ENCODE measurements at places on chromosomes 3 and 15. TPM values are rescaled to one million over a fixed set of nuclear protein-coding genes. Genes with fewer than 3 reads are reported as not detected.

- no peak for DNase-seq
These were observed 244.2 kb upstream of the CDIN1 start for GRCh38 chr15:36335224-36335623.

DNA sequence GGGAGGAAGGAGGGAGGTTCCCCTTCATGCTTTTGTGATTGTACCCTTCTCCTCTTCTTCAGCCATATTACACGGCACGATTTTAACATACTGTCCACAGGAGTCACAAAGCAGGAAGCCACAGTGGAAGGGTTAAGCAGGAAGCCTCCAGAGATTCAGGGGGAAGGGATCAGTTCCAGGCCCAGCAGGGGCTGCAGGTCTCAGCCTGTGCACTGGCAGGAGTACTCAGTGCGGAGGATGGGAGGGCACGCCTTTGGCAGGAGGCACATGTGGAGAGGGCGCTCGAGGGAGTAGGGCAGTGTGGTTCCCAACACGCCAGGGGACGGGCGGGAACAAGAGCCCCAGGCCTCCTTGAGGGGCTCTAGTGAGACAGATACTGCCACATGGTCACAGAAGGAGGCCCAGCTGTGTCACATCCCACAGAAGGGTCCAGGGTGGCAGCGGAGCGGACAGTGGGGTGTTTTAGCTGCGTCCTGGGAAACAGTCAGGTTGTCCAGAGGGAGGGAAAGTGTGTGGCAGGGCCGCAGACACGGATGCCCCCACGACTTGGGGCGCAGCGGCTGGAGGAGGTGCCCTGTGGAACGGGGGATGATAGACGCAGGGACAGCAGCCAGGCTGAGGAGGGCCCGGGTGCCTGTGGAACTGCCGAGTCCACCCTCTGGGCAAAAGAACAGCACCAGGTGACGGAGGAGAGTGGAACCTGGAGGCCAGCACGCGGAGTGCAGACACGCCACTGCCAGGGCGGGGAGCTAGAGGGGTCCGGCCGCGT is 77.5 kb downstream of the CHSY1 start:
- DNase-seq, result no peak

- no peak for DNase-seq
These were observed 23.8 kb upstream of the FGF12 start for GRCh38 chr3:192751148-192751547.

- DNase-seq, result no peak
These were observed 163.3 kb downstream of the FEZF2 start for GRCh38 chr3:62210011-62210410.

GRCh38 chr3:119322021-119322834 is 28.0 kb downstream of the ARHGAP31 start:
- no peak for DNase-seq

DNA sequence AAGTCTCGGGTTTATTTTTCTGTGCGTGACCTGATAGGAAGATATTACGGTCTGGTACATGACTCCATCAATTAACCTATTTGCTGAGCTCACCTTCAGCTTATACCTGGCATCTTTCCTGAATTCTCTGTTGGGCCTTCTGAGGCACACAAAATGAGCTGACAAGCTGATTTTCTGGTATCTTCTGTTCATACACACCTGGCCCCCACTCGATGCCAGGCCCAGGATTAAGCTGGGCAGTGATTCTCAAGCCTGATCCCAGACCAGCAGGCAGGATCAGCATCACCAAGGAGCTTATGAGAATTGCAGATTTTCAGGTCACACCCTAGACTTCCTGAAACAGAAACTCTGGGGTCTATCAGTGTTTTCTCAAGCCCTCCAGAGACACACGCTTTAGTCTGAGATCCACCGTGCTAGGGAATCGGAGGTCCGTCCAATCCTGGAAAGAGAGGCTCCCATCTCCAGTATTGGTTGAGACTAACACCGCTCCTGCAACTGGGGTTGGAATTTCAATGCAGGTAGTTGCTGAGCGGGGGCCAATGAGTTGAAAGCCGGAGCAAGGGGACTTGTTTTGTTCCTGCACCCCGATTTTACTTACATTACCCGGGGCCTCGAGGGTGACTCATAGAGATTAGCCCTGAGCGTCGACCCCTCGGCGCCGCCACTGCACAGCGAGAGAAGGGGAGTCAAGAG is 636 bp upstream of the EIF1B start:
- no peak for DNase-seq

- DNase-seq, result no peak
These were observed 636.0 kb upstream of the TBL1XR1 start for GRCh38 chr3:177833332-177833731.

DNA sequence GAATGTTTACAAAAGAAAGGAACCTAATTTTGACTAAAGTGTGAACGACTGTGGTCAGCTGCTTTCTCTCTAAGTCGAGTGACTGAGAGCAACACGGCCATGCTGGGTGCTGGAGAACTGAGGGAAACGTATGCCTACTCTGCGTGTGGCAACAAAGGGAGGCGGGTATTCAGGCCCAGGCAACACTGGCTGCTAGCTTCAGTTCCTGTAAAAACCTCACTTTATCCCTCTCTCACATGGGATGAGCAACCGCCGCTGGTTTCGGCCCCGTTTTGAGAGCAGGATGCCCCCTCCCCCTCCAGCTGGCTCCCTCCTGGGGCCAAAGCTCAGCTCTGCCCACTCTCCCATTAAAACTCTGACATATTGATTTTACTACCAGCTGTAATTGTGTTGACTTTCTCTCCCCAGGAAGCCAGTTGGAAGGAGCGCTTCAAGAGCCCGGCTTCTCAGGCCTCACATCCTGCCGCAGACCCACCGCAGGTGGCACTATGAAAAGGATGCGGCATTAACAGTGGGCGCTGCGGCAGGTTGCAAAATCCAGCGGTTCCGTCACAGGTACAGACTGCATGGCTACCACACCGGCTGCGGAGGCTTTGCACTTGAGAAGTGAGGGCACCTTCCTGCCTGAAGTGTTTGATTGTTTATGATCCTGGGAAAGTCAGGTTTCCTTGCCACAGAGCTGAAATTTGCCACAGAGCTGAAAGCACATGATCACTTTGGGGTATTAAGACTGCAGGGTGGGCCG is 12.7 kb downstream of the PLXND1 start:
- no peak for DNase-seq

DNA sequence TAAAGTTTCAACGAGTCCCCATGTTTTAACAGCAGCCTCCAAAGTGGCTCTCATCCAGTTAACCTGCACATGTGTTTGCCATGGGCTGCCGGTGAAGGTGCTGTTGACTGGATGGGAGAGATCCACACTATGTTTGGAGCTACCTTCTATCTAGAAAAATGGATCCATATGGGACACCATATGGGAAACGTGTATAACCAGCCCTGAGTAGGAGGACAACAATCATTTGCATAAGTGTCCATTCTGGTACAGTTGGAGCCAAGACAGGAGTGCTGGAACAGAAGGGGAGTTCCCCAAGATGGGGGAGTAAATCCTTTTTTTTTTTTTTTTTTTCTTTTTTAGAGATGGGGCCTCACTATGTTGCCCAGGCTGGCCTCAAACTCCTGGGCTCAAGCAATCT is 36.6 kb downstream of the MKRN2 start:
- DNase-seq, result no peak

DNA sequence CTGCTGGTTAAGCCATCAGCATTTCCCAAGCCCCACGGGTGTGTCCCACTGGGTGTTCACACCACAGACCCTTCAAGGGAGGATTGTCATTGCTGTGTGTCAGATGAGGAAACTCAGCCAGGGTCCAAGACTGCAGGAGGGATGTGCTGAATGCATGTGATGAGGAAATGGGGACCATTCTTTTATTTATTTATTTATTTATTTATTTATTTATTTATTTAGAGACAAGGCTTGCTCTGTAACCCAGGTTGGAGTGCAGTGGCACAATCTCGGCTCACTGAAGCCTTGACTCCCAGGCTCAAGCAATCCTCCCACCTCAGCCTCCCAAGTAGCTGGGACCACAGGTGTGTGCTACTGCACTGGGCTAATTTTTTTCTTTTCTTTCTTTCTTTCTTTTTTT is 20.8 kb downstream of the PIF1 start:
- DNase-seq, result no peak

DNA sequence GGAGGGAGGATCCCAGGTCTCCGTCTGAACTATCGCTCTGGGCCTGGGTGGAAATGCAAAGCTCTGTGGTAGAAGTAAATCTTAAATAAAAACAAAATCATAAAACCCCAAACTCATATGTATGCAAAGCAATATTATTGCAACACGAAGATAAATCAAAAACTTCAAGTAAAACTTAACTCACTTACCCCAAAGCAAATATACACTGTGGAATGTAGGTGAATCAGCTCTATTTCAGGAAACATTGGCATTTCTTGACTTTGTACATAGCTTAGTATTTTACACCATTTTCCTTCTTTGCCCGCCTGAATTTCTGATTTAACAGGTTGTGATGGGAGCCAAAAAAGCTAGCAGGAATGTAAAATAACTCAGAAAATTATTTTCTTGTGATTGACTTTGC is 126.2 kb downstream of the TPRG1 start:
- no peak for DNase-seq

DNA sequence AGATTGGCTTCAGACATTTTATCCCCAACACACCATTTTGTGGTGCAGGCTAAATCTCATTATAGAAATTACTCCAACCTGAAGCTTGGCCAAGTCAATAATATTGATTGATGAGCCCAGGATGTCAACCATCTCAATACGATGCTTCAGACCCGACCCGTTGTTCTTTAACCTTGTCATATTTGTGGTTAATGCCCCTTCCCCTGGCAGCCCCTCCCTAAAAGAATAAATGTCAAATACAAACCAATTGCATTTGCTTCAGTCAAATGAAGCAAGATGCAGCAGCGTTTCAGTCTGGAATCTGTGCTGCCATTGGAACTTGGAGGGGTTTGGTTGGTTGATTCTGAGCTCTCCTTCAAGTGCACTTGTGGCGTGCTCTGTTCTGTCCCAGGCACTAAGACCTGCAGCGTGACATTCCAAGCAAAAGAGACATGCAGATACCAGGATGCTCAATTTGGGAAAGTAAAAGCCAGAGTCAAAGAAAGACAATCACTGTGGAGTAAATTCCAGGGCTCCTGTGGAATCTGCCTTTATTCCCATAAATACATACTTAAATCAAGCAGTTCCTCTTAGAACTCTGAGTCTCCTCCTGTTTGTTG is 23.8 kb upstream of the PSMD6 start:
- no peak for DNase-seq

GRCh38 chr15:29183071-29183831 is 86.4 kb downstream of the NSMCE3 start:
- DNase-seq, result no peak

GRCh38 chr3:87494264-87494663 is 217.9 kb upstream of the POU1F1 start:
- DNase-seq, result no peak

- no peak for DNase-seq
These were observed 13.5 kb upstream of the DNAH1 start for GRCh38 chr3:52302426-52303145.

GRCh38 chr3:174046311-174046710 is 648.8 kb downstream of the NLGN1 start:
- DNase-seq, result no peak

DNA sequence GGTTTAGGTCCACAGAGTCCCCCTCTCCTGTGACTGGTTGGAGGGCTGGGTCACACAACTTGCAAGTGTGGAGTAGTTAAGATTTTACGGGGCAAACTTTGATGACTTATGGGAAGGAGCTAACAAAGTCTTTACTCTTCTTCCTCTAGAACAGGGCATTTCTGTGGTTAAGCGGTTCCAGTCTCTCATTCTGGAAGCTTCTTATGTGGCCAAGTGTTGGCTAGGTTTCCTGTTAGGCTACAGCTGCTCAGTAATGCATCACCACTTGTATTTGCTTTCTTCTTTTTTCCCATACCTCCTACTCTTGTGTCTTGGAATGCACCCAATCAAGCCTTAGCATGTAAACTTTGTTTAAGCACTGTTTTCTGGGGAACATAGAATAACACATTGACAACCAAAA is 100.6 kb upstream of the PLAAT1 start:
- no peak for DNase-seq

- DNase-seq, result no peak
These were observed 17.1 kb downstream of the GBE1 start for GRCh38 chr3:81744366-81744765.

DNA sequence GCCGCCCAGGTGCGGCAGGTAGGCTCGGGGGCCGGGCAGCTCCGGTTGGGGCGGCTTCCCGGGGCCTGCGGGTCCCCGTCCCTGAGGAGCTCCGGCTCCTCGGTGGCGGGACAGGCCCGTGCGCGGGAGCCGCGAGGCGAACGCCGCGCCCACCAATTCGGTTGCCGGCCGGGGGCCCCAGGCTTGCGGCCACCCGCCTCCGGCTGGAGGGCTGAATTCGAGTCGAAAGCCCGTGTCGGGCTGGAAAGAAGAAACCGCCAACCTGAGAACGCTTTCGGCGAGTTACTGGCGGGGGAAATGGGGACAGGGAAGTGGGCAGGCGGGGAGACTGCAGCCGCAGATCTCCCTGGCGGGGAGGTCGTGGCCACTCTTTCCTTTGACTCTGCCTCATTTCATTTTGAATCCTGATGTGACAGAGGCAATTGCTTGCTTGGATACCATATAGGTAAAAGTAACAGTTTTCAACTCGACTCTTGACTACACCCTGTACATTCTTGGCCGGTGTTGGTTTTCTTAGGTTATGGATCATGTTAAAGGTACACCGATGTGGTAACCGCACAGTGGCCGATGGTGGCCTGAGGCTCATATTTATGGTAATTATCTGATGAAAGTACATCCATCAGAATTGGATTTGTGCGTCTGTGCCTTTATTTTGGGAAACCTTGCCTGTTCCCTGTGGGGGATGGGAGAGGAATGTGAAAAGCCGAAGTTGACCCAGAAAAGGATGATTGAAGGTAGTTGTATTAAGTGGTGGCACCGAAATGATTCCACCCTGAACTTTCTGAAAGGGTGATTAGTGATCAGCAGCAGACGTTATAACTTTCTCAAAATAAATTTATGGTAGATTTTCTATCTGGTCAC is 1.7 kb downstream of the B3GNT5 start:
- DNase-seq, result no peak

GASK1A gene
- total RNA-seq, result 0.28 TPM

LSAMP gene
- not detected for total RNA-seq

CELSR3 gene
- total RNA-seq, result 5.0 TPM

C15orf62 gene
- total RNA-seq, result 0.98 TPM

TPRG1 gene
- total RNA-seq, result 2.1 TPM

STAC gene
- not detected for total RNA-seq

PLA2G4D gene
- total RNA-seq, result not detected

TMCO5A gene
- not detected for total RNA-seq

IL17RB gene
- 0.36 TPM for total RNA-seq
